NCI-H1436 (cell line): ENCODE measurements at places on chromosomes 16 and 17.

- DNase-seq: no peak
Measured at GRCh38 chr16:87582216-87582965, 19.9 kb upstream of the JPH3 start.

- DNase-seq: no peak
Measured at GRCh38 chr16:4763791-4764190, 3.2 kb downstream of the ZNF500 start.

DNA sequence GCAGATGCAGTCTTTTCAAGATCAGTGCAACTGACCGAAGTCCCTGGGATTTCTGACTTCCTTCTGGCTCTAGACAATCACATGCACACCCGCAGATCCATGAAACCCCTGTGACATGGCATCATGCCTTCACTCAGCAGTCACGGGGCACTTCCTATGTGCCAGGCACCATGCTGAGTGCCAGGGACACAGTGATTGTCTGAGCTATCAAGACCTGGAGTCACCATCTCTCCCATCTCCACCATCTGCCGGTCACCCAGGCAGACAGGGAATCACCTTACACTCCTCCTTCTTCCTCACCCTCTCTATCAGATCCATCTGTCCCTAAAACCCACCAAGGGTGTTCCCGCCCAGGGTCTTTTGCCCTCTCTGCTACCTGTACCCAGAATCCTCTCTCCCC, 5.3 kb downstream of the BEAN1 start:
- no peak for DNase-seq

DNA sequence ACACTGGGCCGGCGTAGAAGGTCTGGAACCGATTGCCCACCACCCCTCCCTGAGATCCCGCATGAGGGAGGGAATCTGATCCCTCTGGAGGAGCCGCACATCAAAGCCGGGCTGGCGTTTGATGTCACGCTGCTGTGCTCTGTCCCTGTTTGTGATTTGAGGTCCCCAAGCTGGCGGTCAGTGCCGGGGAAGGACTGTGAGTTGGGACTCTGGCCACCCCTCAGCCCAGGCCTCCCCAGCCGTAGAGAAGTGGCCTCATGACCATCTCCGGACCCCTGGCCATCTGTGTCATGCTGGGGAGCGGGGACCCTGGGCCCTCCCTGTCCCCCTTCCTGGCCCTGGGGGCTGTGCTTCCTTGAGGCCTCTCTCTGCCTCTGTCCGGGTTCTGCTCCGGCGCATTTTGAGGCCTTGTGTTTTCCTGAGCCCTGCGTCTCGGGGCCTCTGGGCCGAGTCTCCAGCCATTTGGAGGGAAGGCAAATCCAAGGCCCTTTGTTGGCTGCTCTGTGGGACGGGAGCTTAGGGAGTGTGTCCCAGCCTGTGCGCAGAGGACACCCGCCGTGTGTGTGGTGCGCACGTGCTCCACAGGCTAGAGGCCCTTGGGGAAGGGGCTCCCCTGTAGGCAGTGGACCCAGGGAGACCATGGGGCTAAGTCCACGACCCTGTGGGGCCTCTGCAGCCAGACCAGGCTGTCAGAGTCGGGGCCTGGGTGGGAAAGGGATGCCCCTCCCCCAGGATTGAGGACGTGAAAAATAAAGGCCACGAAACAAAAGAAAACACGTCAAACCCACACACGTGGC, 15.1 kb downstream of the ASPSCR1 start:
- DNase-seq: no peak

DNA sequence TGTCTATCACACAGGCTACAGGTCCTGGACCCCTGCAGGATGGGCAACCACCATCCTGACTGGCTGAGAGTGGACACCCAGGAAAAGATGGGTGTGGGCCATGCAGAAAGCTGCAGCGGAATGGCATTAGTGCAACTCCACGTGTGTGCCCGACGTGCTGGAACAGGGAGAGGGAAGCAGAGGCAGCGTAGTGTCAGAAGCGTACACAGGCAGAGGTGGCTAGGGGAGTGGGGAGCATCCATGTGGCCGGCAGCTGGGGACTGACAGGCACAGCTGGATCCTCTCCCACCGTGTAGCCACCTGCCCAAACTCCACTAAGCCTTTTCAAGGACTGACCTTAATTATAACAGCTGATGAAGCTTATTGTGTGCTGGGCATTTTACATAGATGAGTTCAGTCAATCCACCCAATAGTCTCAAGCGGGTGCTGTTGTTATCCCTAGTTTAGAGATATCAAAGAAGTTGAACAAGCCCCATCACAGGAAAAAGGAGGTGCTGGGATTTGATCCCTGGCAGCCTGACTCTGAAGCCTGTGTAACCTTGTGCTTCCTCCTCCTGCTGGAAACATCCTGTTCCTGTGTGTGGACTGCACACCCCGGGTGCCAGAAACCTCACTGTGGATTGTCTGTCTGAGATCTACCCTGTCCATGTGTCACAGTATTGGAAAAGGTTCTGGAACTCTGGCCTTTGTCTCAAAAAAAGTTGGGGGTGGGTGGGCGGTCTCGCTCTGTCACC, 114.0 kb downstream of the PRKCA start:
- DNase-seq: no peak

- DNase-seq: no peak
Measured at GRCh38 chr17:4214157-4214556, 49.6 kb downstream of the ANKFY1 start.
